ENCODE measurements at places on chromosomes 2 and 18.

DNA sequence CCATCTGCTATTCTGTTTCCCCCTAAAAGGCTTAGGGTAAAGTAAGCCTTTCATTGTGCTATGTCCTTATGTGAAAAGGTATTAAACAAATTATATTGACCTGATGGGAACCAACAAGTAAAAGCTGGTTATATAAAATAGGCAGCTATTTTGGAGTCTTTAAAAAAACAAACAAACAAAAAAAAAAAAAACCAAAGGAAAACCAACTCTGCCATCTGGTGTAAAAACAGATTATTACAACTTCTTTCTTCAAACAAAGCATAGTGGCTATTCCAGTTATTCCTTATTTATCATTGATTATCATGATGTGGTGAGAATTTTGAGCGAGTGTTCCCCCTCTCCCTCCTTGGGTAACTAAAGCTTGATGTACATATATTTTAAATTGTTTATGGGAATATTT is 122.3 kb upstream of the FHL2 start:
- DNase-seq: peak; percentile 36

DNA sequence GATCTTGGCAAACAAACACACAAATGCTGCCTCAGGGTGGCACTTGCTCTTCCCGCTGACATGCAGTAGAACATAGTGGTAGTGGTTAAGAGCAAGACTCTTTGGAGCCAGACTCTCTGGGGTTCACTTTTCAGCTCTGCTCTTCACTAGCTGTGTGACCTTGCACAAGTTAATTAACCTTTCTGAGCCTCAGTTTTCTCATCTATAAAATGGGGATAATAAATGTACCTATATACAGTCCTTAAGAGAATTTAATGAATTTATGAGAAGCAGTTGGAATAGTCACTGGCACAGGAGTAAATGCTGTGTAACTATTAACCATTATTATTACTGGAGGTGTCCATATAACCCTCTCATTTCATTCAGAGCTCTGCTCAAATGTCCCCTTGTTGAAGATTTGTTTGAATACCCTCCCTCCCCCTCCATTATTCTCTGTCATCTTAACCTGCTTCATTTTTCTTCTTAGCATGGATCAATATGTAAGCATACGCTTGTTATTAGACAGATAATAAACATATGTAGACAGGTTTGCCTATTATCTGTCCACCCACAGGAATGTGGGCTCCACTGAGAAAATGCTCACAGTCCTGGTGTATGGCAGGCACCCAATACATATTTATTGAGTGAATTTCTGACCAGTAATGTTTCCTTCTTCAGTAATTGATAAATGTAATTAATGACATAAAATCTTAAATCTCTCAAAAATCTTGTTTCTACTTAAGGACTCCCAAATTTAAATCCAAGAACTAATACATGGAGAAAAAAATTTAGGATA is 64.5 kb downstream of the TSPYL6 start:
- DNase-seq: no peak

DNA sequence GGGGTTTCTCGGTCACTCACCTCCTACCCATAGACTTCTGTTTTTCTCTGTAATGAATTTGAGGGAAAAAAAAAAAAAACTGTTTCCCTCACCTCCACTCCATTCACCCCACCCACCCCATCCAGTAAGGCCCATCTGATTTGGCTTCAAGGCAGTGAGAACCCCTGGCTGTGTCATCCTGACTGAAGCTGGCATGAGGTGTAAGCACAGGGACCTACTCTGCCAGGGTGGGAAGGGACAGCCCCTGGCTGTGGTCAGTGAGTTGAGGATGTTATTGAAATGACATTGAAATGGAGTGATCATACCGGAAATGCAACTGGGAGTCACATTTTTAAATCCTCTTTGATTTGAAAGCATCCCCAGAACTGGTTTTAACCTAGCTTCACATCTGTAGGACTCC is 19.1 kb upstream of the BCL2L11 start:
- DNase-seq: peak; percentile 7

DNA sequence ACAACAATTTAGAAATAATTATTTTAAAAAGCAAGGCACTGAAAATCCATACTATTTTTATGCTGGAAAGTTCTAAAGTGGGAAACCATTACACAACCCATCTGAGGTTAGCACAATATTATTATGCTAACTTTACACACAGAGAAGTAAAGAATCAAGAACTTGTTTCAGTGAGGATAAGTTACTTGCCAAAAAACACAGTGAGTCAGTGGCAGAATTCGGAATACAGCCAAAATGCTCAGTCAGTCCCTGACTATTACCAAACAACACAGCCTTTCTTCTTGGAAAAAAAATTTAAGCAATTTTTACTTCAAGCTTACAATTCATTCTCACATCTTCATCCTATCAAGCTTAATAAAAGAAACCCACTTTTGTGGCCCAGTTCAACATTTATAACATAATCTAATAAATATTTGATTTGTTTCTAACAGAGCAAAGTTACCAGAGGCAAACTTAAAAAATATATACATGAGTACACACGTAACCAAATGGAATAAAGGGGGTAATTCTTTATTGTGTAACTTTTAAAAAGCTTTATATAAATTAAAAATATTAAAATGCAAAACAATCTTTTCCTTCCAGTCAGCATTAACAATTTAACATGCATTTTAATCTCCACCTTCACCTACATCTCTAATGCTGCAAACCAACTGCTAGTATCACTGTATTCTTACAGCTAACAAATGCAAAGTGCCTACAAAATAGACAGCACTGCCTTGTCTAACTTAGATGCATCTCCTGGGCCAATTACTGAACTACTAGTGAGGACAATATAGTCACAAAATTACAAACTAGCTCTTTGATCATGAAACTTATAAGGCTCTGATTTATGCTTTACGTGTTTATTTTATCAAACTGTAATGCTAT is 55.2 kb downstream of the CCDC88A start:
- DNase-seq: peak; percentile 53

DNA sequence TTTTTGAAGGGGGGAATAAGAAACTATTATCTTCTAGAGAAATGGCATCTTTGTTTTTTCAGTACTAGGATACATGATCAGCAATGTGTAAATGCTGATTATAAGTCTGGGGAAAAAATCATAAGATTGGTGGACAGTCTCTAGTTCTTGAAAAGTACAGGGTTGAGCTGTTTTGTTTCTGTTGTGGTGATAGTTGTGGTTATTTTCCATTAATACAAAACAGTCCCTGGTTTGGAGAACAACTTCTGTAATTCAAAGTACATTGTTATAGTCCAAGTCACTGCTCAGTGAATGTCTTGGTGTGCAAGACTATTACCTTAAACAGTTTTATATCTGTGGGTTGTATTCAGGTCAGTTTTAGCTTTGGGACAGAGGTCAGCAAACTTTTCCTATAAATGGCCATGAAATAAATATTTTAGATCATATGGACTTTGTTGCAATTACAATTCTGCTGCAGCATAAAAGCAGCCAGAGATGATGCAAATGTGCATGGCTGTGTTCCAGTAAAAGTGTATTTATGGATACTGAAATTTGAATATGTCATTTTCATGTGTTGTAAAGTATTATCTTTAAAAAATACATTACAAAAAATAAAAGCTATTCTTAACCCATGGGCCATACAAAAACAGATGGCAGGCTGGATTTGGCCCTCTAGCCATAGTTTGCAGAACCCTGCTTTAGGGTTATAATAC is 111.0 kb downstream of the CERS6 start:
- DNase-seq: no peak

GRCh38 chr2:177164131-177164530 is 48.5 kb upstream of the HNRNPA3 start:
- DNase-seq: peak; percentile 14

- DNase-seq: no peak
Measured at GRCh38 chr2:120765678-120766469, 30.2 kb downstream of the GLI2 start.

DNA sequence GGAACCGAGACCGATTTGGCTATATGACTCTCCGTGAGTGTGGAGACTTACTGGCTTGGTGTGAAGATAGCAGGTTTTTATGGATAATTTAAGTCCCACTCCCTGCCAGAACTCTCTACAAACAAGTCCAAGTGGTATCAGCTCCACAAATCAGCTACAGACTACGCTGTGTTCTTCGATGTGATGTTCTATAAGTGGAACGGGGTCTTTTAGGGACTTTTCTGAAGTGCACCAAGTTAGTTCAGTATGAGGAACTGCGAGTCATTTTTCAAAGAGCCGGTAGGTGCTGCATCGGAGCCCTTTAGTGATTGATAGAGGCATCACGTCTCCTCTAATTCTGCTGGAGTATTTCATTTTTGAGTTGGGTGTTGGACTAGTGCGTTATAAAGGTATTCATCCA is 107.1 kb downstream of the TSHZ1 start:
- no peak for DNase-seq

DNA sequence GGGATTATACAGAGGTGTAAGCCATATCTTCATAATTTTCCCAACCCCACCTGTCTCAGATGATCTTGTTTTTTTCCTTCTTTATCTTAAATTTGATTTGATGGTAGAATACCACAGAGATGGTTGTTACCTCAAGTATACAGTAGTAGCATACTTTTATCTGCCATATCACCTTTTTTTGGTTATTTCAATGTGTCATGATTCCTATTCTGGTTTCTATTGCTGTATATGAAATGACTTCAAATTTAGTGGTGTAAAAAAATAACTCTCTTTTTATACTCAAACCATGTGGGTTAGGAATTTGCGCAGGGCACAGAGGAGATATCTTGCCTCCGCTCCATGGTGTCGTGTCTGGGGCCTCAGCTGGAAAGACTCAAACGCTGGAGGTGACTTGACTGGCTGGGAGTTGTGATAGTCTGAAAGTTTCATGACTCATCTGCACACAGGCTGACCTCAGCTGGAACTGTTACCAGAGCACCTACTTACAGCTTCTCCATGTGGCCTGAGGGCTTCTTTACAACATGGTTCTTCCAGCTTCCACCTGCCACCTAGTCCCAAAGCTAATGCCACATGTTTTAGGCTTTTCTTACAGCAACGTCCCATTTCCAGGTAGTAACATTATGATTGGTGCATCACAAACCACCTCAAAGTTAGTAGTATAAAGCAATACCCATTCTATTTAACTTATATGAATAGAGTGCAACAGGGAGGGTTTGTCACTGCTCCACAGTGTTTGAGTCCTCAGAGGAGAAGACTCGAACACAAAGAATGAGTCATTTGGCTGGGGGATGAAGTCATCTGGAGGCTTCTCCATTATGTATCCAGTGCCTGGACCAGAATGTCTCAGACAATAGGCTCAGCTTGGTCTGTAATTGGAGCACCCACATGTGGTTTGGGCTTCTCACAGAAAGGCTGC is 82.3 kb upstream of the XPO1 start:
- DNase-seq: peak; percentile 78

- DNase-seq: peak; percentile 19
Measured at GRCh38 chr18:76494231-76495005, 624 bp downstream of the ZNF516 start.

- DNase-seq: no peak
Measured at GRCh38 chr2:147639891-147640290, 204.9 kb upstream of the ACVR2A start.

- DNase-seq: no peak
Measured at GRCh38 chr2:15693926-15694588, 102.4 kb downstream of the DDX1 start.

- DNase-seq: no peak
Measured at GRCh38 chr2:203396667-203397066, 68.5 kb downstream of the ABI2 start.

Measured in kidney tubule cell (primary cell).